ENCODE measurements at places on chromosomes 7 and 10. TPM values are rescaled to one million over a fixed set of nuclear protein-coding genes. Genes with fewer than 3 reads are reported as not detected.

DNA sequence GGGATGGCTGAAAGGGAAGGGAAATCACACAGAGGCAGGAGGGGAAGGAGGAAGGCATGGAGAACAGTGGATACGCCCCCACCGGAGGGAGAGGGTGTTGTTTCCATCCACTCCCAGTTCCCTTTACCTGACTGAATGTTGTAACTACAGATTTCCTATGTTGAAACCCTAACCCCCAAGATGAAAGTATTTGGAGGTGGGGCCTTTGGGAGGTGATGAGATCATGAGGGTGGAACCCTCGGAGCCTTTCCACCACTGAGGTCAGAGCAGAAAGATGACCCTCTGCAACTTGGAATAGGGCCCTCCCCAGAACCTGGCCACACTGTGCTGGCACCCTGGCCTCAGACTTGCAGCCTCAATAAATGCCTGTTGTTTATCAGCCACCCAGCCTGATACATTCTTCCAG, 48.6 kb upstream of the CNPY1 start:
- DNase-seq = peak; percentile 24
- no peaks in the 10 kb centered on the region for H3K36me3 ChIP-seq
- H3K4me3 ChIP-seq = no peak overlapping the region
- H3K27me3 ChIP-seq = no peaks in the 10 kb centered on the region
- H3K4me1 ChIP-seq = peaks cover 48% of the 10 kb centered on the region

DNA sequence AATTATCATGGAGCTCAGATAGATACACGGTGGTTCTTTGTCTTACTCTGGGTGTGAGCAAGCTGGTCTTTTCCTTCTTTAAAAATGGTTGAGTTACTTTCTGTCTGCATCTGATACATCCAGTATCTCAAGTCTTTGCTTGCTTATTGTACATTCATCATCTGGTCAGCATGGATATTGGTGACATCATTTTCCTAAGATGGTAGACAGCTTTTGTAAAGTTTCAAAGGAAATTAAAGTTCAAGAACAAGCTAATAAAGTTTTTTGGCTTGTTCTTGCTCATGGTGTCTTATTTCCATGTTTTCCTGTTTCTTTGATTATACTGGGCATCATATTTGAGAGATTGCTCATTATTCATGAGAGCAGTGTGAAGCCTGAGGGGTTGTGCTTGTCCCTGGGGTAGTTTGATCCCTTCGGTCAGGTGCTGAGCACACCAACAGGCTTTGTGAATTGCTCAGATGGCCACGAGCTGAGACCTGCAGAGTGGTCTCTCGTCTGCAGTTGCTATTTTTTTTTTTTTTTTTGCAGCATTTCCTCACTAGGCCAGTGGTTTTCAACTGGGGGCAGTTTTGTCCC, 38.5 kb downstream of the MGMT start:
- no peak overlapping the region for H3K4me3 ChIP-seq
- DNase-seq = no peak
- H3K36me3 ChIP-seq = no peaks in the 10 kb centered on the region

DNA sequence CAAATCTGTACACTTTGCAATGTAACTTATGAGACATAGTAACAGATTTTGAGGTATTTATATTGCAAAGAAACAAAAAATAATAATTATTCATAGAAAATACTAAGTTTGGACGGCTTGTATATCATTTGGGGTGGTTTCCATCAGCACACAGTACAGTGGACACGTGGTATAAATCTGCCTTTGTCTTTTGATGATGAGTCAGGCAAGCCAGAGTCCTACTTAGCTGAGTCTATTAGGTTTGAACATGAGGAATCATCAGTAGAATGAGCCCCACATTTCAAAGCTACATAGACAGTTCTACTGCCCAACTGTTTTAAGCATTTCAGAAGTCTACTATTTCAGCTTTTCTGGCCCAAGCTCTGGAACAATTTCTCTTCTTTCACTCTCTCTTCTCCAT, 803.2 kb downstream of the PHTF2 start:
- no peaks in the 10 kb centered on the region for H3K36me3 ChIP-seq
- H3K4me3 ChIP-seq = no peak overlapping the region
- DNase-seq = no peak

Gene CLRN3
- 0.52 TPM for total RNA-seq

Gene LRRC17
- total RNA-seq = 0.42 TPM

DNA sequence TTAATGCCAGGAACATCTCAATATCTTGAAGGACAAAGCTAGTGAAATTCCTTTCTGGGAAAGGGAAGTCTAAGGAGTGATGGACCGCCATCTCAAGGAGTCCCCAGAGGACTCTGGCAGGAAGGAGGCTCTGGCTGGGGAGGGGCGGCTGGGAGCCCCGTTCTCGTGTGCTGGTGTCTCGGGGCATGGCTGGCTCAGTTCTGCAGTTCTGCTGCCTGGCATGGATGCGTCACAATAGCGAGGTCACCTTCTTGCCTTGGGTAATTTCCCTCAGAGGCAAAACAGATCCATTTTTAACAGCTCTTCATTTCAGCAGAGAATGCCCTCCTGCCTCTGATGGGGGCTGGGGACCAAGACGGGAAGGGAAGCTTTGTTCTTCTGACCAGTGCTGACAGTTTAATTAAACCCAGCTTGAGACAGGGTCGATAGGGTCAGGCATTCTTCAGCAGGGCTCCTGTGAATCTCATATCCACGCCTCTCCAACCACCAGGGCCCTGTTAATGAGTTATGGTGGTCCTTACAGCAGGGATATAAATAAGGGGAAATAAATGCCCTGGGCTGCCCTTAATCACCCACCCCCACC, 35.7 kb downstream of the SLIT1 start:
- H3K4me1 ChIP-seq = no peaks in the 10 kb centered on the region
- H3K36me3 ChIP-seq = no peaks in the 10 kb centered on the region
- peaks cover 86% of the 10 kb centered on the region for H3K27me3 ChIP-seq
- H3K4me3 ChIP-seq = no peak overlapping the region
- no peak overlapping the region for H3K27ac ChIP-seq

GRCh38 chr7:140714331-140715040, 18.0 kb downstream of the NDUFB2 start:
- no peaks in the 10 kb centered on the region for H3K4me1 ChIP-seq
- no peaks in the 10 kb centered on the region for H3K36me3 ChIP-seq
- H3K27ac ChIP-seq = no peak overlapping the region
- H3K4me3 ChIP-seq = no peak overlapping the region
- no peak for DNase-seq
- no peaks in the 10 kb centered on the region for H3K27me3 ChIP-seq

- H3K4me3 ChIP-seq = peak overlapping the region; percentile 82
- no peaks in the 10 kb centered on the region for H3K27me3 ChIP-seq
- peaks cover 52% of the 10 kb centered on the region for H3K36me3 ChIP-seq
- H3K4me1 ChIP-seq = no peaks in the 10 kb centered on the region
- DNase-seq = peak; percentile 20
- H3K27ac ChIP-seq = peak overlapping the region; percentile 61
These were observed 488 bp downstream of the EIF4H start for GRCh38 chr7:74174606-74175082.

Gene PDZD7
- total RNA-seq = 1.3 TPM

GRCh38 chr7:132433301-132433700, 143.0 kb downstream of the PLXNA4 start:
- H3K4me3 ChIP-seq = no peak overlapping the region
- DNase-seq = no peak
- H3K36me3 ChIP-seq = no peaks in the 10 kb centered on the region
- H3K27ac ChIP-seq = no peak overlapping the region
- peaks cover 74% of the 10 kb centered on the region for H3K27me3 ChIP-seq
- no peaks in the 10 kb centered on the region for H3K4me1 ChIP-seq

Gene VPS26A
- total RNA-seq = 80.3 TPM

- no peak for DNase-seq
- H3K27me3 ChIP-seq = peaks cover 5% of the 10 kb centered on the region
- no peak overlapping the region for H3K4me3 ChIP-seq
- H3K36me3 ChIP-seq = no peaks in the 10 kb centered on the region
These were observed 582.8 kb upstream of the NRP1 start for GRCh38 chr10:33917069-33917780.

- no peaks in the 10 kb centered on the region for H3K36me3 ChIP-seq
- no peak overlapping the region for H3K27ac ChIP-seq
- no peak overlapping the region for H3K4me3 ChIP-seq
- peak; percentile 74 for DNase-seq
- no peaks in the 10 kb centered on the region for H3K27me3 ChIP-seq
These were observed 95.8 kb upstream of the CACUL1 start for GRCh38 chr10:118850418-118851061.

Gene ADAM12
- not detected for total RNA-seq

- H3K4me3 ChIP-seq = no peak overlapping the region
- no peaks in the 10 kb centered on the region for H3K36me3 ChIP-seq
- no peaks in the 10 kb centered on the region for H3K4me1 ChIP-seq
- no peaks in the 10 kb centered on the region for H3K27me3 ChIP-seq
These were observed 282.1 kb downstream of the KCND2 start for GRCh38 chr7:120554960-120555571.

DNA sequence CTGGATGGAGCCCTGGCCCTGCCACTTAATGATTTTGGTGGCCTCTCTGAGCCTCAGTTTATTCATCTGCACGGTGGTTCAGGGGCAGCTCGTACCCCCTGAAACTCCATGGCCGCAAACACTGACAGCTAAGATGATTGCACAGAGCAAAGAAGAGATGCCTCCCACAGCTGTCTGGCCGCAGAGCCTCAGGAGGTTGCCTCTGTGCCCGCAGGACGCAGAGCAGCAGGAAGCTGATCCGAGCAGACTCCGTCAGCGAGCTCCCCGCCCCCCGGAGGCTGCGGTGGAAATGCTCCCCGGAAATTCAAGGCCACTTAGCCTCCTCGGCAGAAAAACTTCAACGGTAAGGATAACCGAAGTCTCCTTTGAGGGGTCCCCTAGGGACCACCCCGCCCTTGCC, 30.2 kb upstream of the C10orf53 start:
- DNase-seq = no peak
- H3K36me3 ChIP-seq = no peaks in the 10 kb centered on the region
- H3K27ac ChIP-seq = no peak overlapping the region
- H3K4me3 ChIP-seq = no peak overlapping the region
- H3K27me3 ChIP-seq = peaks cover 98% of the 10 kb centered on the region
- H3K4me1 ChIP-seq = no peaks in the 10 kb centered on the region

Data from Calu3 (cell line).